ENCODE measurements at places on chromosomes 12 and 14.
A peak's percentile ranks its signal among the peaks of the same experiment; 100 is the strongest.

- DNase-seq, result no peak
Measured at GRCh38 chr14:64053694-64054669, 201.2 kb downstream of the SYNE2 start.

DNA sequence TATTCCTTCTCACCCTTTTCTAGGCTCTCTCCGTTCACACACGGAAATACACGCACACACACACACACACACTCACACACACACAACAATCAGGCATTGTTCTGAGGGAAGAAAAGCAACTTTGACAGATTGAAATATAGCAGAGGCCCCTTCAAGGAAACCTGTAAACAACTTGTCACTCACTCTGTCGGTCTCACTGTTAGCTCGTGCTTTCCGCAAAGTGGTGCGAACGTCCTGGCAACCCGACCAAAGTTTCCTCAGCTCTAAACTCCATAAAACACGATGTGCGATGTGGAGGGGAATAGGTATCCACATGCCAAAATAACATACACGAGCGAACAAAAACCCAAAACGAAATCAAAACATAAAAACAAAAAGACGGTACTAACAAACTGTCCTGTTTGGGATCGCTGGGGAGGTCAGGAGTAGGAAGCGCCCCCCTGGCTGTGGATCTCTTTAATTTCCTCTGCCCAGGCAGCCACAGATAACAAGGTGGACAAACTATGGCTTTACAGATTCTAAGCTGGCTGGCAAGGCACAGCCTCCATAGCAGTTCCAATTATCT, 822 bp upstream of the SOX5 start:
- peak; percentile 14 for DNase-seq

DNA sequence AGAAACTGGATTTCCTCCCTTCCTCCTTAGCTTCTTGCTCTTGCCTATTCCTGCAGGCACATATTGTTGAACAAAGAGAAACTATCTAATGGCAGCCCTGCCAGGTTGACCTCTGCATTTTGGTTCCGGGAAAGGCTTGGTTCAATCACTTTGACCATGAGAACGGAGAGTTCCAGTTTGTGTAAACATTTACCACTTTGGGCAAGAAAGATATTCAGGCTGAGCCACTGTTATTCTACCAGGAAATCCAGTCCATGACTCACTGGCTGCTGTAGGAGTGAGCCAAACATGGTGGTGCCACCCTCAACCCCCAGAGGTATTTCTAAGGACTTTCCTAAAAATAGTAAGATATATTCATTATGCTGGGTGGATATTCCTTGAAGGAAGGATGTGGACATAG, 242.2 kb upstream of the OR4E1 start:
- DNase-seq, result no peak

- DNase-seq, result no peak
Measured at GRCh38 chr12:87758271-87758670, 270.9 kb downstream of the C12orf50 start.

GRCh38 chr12:65631621-65632111, 192.6 kb upstream of the HMGA2 start:
- no peak for DNase-seq

DNA sequence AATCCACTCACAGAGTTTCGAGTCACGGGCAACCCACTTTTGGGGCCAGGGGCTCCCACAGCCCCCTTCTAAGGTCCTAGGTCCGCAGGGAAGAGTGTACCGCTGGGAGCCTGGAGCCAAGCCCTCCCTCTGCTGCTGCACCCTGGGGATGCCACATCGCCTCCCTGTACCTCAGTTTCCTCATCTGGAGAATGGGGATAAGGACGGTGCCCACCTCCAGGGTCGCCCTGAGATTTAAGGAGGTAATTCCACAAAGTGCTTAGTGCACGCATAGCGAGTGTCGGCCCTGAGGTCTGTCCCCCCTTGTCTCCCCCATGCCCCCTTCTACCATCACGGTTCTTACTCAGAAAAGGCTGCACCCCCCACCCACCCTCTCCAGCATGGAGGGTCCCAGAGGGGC, 35.5 kb downstream of the NCOR2 start:
- no peak for DNase-seq

- no peak for DNase-seq
Measured at GRCh38 chr12:12529783-12530421, 32.8 kb downstream of the DUSP16 start.

- DNase-seq, result no peak
Measured at GRCh38 chr12:76636121-76636692, 76.6 kb upstream of the OSBPL8 start.

- DNase-seq, result peak; percentile 6
Measured at GRCh38 chr12:114762490-114763110, 78.6 kb upstream of the TBX3 start.

DNA sequence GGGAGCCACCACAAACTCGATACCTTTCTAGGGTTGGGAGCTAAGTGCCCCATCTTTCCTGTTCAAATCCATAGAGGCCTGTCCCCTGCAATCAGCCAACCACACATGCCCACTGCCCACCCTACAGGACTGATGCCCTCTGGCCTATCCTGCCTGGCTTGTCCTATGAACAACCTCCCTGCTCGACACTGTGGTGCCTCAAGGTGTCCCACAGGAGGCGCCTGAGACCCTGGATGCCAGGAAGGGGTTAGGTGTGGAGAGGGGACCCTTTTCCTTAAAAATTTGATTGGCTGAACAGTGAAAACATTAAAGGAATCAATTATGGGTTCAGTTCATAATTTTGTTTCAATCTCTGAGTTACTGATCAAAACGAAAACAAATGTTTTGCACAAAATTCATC, 97.3 kb upstream of the FZD10 start:
- DNase-seq, result no peak

DNA sequence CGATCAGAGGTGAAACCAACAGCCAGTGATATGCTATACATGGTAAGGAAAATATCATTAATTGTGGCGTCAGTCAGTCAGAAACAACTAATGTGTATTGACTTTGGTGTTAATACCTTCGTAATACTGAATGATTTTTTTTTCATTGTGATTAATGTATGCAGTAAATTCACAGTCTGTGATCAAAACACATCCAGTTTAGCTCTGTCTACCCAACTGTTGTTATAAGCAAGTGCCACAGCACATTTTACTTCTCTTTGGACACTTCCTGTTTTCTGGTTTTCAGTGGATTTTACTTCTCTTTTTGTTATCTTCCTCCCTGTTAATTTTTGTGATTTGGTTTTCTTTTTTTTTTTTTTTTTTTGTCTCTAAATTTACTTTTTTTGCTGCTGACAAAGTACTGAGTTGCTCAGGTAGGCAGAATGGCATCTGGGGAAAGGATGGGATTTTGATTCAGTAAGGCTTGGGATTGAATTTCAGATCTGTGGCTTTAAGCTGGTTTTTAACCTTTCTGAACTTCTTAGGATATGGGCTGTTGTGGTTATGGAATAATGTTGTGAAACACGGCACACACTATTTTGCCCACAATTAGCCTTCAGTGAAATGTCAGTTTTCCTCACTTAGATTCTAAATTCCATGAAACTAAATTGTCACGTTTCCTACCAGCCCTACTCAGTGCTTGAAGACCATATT, 604 bp downstream of the GLIPR1 start:
- peak; percentile 74 for DNase-seq

DNA sequence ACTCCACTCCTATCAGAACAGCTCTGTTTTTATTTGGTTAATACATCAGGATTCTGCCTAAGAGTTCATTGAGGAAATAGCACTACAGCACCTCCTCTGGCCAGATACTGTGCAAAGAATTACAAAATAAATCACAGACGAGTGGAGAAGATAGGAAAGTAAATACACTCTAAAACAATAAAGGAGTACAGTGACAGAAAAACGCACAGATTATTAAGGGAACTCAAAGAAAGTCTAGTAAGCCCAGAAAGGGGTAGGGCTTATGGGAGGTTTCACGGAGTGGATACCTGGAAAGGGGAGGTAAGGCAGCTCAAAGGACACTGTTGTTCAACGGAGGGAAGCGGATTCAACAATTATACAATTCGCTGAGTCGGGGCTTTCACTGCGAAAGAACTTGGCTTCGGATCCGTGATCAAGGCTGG, 5.5 kb downstream of the OR10AD1 start:
- no peak for DNase-seq

GRCh38 chr12:12779529-12779928, 5.9 kb upstream of the APOLD1 start:
- no peak for DNase-seq

DNA sequence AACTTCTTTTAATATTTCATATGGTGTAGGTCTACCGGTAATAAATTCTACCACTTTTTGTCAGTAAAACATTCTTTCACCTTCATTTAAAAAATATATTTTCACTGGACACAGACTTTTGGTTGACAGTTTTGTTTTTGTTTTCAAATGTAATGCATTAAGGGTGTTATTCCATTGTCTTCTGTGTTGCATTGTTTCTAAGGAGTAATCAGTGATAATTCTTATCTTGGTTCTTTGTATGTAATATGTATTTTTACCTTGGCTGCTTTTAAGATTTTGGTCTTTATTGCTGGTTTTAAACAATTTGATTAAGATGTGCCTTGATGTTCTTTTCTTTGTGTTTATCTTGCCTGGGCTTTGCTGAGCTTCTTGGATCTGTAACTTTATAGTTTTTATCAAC, 4.1 kb downstream of the MAP1LC3B2 start:
- DNase-seq, result no peak

GRCh38 chr14:38137005-38137404, 70.7 kb upstream of the SSTR1 start:
- no peak for DNase-seq

DNA sequence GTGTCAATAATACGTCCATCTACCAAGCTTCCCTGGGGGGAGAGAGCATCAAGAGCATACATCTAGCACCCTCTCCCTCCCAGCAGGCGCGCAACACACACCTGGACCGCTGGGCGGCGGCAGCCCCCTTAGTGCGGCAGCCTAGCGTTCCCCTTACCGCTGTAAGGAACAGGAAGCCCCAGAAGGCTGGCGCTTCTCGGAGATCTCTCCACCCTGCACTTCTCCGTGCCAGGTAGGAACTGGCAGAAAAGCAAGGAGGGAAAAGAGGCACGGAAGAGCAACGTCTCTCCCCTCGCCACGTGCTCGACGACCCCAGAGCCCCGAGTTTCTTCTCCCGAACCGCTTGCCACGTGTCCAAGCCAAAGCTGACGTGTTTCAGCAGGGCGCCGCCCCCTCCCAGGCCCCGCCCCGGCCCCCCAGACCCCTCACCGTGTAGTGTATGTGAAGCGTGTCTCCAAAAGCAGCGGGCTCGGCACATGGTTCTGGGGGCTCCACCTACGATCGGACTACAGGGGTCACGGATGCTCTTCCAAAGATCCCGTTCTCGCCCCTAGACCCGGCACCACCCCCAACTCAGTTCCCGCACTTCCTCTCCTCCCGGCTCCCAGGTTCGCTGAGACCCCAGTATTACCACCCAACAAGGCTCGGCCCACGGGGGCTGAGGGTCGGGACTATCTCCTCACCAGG, 532 bp downstream of the FKBP11 start:
- peak; percentile 88 for DNase-seq

GRCh38 chr14:30082486-30082885, 154.8 kb upstream of the PRKD1 start:
- DNase-seq, result no peak

GRCh38 chr12:55041345-55042055, 21.7 kb downstream of the NEUROD4 start:
- no peak for DNase-seq

DNA sequence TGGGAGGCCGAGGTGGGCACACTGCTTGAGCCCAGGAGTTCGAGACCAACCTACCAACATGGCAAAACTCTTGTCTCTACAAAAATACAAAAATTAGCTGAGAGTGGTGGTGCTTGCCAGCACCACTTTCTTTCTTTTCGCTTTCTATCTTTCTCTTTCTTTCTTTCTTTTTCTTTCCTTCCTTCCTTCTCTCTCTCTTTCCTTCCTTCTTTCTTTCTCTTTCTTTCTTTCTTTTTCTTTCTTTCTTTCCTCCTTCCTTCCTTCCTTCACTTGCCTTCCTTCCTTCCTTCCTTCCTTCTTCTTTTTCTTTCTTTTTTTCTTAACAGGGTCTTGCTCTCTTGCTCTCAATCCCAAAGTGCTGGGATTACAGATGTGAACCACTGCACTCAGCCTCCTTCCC, 66.8 kb downstream of the HSD17B6 start:
- DNase-seq, result no peak

DNA sequence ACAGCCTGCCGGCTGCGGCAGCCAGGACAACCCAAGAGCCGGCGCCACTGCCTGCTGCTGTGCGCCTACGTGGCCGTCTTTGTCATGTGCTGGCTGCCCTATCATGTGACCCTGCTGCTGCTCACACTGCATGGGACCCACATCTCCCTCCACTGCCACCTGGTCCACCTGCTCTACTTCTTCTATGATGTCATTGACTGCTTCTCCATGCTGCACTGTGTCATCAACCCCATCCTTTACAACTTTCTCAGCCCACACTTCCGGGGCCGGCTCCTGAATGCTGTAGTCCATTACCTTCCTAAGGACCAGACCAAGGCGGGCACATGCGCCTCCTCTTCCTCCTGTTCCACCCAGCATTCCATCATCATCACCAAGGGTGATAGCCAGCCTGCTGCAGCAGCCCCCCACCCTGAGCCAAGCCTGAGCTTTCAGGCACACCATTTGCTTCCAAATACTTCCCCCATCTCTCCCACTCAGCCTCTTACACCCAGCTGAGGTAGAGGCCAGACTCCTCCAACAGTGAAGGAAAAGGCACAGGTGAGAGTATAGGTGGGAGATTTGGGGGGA, 10.3 kb downstream of the ZBTB39 start:
- no peak for DNase-seq

DNA sequence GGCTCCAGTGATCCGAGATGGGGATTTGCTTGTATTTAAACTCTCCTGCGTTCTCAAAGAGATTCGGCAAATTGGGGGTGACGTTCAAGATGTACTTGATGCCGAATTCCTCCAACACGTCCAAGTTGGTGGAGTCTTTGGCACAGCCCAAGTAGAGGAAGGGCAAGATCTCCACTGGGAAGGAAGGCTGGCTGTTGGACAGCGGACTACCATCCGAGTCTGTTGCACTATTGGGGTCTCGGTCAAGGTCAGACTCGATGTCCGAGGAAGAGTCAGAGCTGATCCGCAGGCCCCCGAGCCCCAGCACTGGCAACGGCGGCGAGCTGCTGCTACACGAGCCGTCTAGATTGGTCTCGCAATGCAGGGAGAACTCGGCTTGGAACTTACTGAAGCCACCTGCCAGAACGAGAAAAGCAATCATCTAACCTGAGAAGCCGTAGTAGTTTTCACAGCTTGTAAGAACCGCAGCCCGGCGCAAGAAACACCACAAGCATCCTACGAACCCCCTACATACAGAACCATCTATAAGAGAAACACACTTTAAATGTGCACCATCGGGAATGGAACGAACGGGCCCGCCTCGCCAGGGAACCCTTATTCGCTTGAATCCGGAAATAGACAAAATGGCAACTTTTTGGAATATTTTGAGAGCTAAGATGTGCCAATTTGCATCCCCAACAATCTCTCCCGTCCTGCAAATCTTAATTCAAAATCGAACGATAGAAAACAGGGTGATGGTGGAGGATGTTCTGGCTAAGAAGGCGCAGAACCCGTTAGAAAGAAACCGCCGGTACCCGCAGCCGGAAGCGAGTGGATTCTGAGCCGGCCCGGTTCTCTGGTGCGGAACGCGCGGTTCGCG, 1.4 kb downstream of the DUSP6 start:
- DNase-seq, result peak; percentile 64

GRCh38 chr14:58712357-58712756, 74.6 kb downstream of the DACT1 start:
- no peak for DNase-seq

GRCh38 chr12:75792687-75793086, 238.9 kb downstream of the PHLDA1 start:
- DNase-seq, result no peak
